ENCODE measurements at places on chromosomes 5 and 9.

DNA sequence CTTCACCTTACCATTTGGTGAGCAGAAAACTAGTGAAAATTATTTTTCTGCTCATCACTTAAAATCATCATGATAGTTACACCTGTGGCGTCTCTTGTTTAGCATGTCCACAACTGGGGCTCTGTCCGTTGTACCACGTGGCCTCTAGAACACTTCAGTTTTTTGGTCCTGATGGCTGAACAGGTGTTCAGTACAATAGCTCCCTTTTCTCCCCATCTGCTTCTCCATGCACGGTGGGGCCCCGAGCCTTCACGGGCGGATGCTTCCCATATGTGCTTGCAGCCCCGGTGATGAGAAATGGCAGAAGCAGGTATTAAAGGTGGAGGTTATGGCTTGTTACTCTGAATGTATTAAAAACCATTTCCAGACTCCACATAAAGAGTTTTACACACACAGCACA lies 304.1 kb downstream of the CWC27 start:
- no peak for DNase-seq

DNA sequence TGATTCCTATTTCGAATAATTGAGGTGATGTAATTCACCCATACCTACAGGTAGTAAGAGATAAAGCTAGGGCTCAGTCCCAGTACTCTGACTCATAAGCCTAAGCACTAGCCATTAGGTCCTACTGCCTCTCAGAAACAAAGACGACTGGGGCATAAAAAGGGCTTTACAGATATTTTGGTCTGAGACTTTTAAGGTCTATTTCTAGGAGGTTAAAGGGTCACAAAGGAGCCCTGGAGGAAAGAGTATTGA lies 69.8 kb downstream of the SGCD start:
- no peak for DNase-seq

DNA sequence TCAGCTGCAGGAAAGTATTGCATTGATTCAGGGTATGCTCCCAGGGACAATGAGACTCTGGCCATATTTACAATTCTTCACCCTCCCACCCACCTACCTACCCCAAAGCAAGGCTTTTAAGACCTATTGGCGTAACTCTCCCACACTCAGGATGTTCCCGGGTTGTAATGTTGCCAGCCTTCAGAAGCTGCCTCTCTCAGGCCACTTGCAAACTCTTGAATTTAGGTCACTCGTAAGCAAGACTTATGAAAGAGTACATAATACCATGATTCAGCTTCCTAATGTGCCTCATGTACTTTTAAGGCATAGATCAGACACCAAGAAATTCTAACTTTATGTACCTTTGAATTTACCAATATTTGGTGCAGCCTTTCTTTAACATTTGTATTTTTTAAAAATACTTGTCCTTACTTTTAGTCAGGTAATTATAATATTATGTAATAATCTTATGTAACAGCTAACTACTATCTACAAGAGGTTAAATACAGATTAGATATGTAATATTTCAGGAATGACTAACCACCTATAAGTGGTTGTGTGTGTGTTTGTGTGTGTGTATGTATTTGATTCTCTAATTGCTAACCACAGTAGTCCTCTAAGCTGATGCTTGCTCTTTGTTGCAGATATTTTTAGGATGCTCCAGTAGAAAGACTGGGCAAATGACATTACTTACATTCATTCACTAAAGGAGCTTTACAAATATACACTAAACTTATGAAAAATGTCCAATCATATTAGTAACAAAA lies 630.5 kb upstream of the MEF2C start:
- DNase-seq = no peak

DNA sequence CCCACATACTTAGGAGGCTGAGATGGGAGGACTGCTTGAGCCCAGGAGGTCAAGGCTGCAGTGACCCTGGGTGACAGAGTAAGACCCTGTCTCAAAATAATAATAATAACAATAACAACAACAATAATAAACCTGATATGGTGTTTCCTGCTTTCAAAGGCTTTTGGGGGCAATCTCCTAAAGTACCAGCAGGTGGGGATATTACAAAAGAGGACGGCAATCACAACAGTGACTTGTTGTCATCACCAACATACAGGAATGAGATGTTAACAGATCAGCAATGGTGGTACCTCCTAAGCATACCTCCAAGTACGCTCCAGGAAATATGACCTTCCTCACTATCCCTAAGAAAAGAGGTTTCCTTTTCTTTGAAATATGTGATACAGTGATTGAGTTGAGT lies 91.1 kb upstream of the RNF180 start:
- no peak for DNase-seq

Data from naive thymus-derived CD8-positive, alpha-beta T cell (primary cell).